ENCODE measurements at places on chromosomes 7 and 10. TPM values are rescaled to one million over a fixed set of nuclear protein-coding genes. Genes with fewer than 3 reads are reported as not detected.

The EBLN1 gene
- total RNA-seq, result not detected

The NUDCD3 gene
- 55.1 TPM for total RNA-seq

The AGBL3 gene
- total RNA-seq, result 1.1 TPM

The PAPOLB gene
- total RNA-seq, result not detected

The OPN4 gene
- not detected for total RNA-seq

The ITGA8 gene
- not detected for total RNA-seq

The FAM180A gene
- not detected for total RNA-seq

The VPS41 gene
- total RNA-seq, result 27.6 TPM

The TMEM273 gene
- not detected for total RNA-seq

The GIMAP7 gene
- total RNA-seq, result not detected

The WIPF3 gene
- total RNA-seq, result 0.57 TPM

The TMEM140 gene
- 1.1 TPM for total RNA-seq

The LOXL4 gene
- 1.6 TPM for total RNA-seq

The MRC1 gene
- not detected for total RNA-seq

The GPR146 gene
- 2.8 TPM for total RNA-seq

The GPR15LG gene
- total RNA-seq, result not detected

The CTBP2 gene
- total RNA-seq, result 94.1 TPM

The ICA1 gene
- total RNA-seq, result 0.85 TPM

The ASIC3 gene
- 12.2 TPM for total RNA-seq

The ITGB8 gene
- total RNA-seq, result 0.95 TPM

The PILRB gene
- 27.1 TPM for total RNA-seq

The CYP2C18 gene
- 0.16 TPM for total RNA-seq

The STEAP1 gene
- total RNA-seq, result 13.5 TPM

The HKDC1 gene
- 21.3 TPM for total RNA-seq

The C10orf67 gene
- 0.11 TPM for total RNA-seq

The PRKG1 gene
- not detected for total RNA-seq

The KIF20B gene
- 16.1 TPM for total RNA-seq

Data from A549 treated with RU486 at 1 μM for 4 hours (cell line).